Stimulated activated CD4-positive, alpha-beta T cell treated with anti-CD3 and anti-CD28 coated beads, Interleukin-12 subunit alpha, Interleukin-12 subunit beta, amount 100 ng/mL, for 48 hours (primary cell): ENCODE measurements at places on chromosomes 5 and 9.

GRCh38 chr9:5846096-5846495, 13.2 kb upstream of the ERMP1 start:
- DNase-seq: no peak

- no peak for DNase-seq
Measured at GRCh38 chr9:8384091-8384490, 584.5 kb upstream of the DMAC1 start.

DNA sequence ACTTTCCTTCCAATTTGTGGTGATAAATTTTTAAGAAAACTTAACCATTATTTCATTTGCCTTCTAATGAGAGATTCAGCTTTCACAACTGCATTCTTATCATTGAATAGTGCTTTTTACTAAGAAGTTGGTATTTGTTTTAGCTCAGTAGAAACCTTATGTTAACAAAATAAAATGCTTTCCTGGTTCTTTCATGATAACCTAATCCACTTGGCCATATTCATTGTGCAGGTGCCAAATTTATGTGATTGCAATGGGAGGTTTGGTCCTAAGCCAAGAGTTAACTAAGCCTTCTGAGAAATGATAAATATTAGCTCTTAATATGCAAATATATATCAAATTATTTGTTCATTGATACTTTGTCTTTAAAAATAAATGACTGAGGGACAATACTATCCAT, 141.1 kb upstream of the TLE4 start:
- no peak for DNase-seq

DNA sequence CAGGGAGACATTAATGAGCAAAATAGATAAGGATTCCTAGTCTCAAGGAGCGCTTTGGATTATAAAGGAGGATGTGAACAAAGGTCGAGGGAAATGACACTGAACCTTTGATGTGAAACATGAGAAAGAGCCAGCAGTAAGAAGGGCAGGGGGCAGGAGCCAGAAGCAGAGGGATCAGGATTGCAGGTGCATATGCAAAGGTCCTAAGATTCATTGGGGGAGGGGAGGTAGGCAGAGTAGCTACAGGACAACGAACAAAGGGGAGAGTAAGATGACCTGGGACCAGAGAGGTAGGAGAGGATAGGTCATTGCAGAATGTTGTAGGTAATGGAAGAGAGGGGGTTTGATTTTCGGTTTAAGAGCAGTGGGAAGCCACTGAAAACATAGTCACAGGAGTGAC, 129.2 kb upstream of the TRPM3 start:
- DNase-seq: no peak

GRCh38 chr9:136604823-136605525, 57.7 kb upstream of the EGFL7 start:
- DNase-seq: no peak

DNA sequence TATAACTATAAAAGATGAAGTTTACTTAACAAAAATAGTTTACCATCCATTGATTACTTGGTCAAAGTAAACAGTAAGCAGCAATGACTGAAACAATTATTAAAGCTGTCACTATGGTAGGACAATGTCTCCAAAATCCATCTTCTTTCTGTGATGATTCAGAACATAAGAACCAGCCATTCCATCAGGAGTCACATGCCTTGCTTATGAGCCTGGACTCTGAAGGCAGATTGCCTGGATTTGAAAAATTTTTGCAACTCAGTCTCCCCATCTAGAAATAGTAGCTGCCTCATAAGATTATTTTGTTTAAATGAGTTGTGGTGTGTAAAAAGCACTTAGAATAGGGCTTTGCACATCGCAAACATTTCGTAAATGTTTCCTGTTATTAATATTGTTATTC, 136.2 kb downstream of the LIFR start:
- DNase-seq: no peak

GRCh38 chr5:14146725-14147124, 3.6 kb downstream of the TRIO start:
- no peak for DNase-seq

DNA sequence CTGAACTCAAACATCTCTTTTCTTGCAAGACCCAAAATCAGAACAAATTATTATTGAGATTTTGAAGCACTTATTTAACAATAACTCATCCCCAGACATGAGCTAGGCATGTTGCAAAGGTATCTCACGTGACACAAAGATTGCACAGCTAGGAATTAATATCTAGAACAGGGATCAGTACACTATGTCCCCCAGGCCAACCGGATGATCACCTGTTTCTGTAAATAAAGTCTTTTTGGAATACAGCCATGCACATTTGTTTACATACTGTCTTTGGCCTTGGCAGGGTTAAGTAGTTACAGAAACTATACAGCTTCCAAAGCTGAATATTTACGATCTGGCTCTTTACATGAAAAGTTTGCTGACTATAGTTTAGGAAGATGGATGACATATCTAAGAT, 287.7 kb downstream of the ACTL7B start:
- no peak for DNase-seq

DNA sequence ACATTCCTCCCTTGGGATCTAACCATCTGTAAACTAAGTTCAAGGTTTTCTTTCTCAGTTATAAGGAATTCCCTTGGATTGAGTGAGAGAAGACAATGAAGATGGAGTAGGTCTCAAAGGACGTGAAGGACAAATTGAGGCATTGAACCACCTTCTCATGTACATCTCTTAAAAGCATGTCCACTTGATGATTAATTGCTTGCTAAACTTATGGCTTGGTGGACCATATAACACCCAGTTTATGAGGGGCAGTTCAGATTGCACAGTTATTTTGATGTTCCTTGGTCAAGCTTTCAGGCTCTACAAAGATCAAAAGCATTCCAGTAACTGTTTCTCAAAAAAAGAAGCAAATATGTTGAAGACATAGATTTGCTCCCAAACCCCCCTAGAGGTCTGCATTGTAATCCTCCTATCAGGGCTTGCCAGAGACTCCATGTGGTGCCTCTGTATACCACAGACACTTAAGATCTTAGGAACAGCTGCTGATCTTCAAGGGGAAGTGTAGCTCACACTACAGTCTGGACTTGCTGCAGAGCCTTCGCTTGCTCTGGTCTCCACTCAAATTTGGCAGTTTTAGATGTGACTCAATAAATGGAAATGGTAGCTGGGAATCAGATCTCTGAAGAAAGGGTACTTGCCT, 56.9 kb upstream of the ALDH1A1 start:
- DNase-seq: no peak

DNA sequence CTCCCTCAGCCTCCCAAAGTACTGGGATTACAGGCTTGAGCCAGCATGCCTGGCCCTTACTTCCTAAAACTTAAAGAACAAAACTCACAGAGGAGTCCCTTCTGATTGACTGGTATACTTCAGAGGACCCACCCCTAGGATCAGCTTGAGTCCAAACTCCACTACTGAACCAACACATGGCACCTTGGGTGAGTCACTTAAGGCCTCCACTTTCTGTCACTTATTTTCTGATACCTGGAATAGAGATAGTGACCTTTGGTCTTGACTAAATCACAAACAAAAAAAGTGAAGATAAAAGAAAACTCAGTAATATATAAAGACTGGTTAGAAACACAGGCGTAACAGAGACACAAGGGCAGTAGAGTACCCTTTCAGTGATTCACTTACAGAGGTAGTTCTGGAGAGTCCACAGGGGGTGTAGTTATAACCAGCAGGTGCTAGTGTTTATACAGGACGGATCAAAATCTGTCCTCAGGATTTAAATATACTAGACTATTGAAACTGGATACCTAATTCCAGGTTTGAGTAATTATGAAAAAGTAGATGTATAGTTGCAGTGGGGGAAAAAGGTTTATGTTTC, 274.3 kb upstream of the ANKRD55 start:
- DNase-seq: no peak

- no peak for DNase-seq
Measured at GRCh38 chr9:107173422-107174180, 109.5 kb upstream of the RAD23B start.

DNA sequence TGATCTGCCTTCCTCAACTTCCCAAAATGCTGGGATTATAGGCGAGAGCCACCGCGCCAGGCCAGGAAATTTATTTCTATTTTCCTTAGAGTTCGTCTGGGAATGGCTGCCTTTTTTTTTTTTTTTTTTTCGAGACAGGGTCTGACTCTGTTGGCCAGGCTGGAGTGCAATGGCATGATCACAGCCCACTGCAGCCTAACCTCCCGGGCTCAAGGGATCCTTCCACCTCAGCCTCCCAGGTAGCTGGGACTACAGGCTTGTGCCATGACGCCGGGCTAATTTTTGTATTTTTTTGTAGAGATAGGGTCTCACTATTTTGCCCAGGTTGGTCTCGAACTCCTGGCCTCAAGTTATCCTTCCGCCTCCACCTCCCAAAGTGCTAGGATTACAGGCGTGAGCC, 888 bp upstream of the LAMC3 start:
- DNase-seq: no peak
